Tibial artery (tissue), 4 donors: ENCODE measurements at places on chromosomes 4 and X.
A peak's percentile ranks its signal among the peaks of the same experiment; 100 is the strongest.

DNA sequence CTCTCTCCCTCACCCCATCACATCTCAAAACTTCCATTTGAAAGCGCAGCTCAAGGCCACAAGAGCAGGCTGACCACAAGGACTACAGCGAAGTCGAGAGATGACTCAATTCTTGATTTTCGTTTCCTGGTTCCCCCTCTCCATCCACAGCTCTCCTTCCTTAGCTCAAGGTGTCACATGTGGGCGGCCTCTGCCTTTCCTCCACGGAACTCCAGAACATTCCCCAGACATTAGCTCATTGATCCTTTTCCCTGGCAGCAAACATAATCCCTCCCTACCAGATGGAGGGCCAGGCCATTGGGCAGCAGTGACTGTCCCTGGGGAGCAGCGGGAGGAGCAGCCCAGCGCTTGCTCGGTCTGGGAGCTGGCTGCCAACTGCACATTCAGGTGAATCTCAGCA lies 56.3 kb downstream of the CCDC149 start:
- peak; percentile 79 for DNase-seq

GRCh38 chr4:139762720-139763119 lies 97.1 kb downstream of the MGST2 start:
- no peak for DNase-seq

DNA sequence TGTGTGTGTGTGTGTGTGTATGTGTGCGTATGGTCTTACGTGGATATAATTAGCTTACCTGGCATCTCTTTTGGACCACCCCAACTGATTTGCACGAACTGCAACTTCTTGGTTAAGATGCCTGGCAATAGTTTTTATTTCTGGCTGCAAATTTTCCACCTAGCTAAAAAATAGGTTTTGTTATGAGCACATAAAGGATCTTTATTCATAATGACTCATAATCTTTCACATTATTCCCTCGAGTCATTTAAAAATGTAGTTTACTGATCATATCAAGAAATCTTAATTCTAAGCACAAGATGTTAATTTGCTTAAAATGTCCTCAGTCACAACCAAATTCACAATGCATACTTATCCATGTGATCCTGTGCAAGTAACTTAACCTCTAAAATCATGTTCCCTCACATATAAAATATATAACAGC lies 1.5 kb downstream of the COX18 start:
- DNase-seq = no peak

- no peak for DNase-seq
These were observed 44.7 kb downstream of the TMEM150C start for GRCh38 chr4:82517043-82517442.

DNA sequence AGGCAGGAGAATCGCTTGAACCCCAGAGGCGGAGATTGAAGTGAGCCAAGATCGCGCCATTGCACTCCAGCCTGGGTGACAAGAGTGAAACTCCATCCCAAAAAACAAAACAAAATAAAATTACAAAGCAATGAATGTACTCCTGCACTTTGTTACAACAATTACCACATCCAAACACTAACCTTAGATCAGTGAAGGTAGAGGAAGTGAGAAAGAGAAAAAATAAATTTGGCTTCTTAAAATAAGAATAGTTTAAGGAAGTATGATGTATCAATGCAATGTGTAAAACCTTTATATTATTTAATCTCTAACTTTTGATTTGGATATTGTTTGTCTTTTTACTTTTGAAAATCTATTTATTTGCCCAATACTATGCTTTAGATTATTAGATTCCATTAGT lies 21.7 kb upstream of the CSN1S1 start:
- DNase-seq = no peak

DNA sequence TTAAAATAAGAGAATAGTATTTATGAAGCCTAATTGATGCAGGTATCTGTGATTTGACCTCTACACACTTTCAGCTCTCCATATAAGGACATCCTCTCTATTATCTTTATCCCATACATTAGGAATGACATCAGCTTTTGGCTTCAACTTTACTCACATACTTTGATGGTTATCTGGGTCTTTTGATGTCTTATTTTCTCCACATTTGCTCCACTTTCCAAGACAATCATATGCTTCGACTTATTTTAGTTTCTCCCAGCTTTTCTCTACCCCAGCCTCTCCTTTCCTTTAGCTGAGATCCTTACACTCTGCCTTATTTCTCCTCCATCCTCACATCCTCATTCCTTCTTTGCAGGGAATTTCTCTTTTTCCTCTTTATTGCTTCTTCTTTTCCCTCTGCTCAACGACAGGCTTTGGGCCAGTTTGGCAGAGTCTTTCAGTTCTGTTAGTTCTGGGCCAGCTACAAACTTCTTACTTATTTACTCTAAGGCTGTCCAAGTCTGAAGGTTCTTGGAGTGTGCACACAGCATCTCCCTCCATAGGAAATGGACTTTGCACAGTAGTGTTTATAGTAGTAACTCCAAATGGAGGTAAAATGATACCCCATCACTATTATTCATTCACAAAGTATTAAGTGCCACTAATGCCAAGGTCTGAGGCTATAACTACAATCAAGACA lies 50.5 kb downstream of the SLC4A4 start:
- DNase-seq = no peak

DNA sequence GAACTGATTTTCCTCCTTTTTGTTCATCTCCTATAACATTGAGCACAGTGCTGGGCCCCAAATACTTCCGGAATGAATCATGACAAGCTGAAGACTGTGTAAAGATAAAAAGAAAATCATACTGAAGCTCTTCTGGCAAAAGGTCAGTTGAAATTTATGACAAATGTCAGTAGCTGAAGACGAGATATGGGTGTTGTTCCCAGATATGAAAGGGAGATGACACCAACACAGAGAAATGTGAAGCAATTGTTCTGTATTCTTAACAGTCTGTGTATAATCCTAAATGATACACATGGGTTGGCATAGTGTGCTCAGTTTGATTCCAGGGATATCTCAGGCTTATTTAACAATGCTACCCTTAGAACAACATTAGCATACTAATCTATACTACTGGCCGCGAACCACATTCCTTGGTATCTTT lies 170.5 kb upstream of the PITX2 start:
- DNase-seq = no peak

DNA sequence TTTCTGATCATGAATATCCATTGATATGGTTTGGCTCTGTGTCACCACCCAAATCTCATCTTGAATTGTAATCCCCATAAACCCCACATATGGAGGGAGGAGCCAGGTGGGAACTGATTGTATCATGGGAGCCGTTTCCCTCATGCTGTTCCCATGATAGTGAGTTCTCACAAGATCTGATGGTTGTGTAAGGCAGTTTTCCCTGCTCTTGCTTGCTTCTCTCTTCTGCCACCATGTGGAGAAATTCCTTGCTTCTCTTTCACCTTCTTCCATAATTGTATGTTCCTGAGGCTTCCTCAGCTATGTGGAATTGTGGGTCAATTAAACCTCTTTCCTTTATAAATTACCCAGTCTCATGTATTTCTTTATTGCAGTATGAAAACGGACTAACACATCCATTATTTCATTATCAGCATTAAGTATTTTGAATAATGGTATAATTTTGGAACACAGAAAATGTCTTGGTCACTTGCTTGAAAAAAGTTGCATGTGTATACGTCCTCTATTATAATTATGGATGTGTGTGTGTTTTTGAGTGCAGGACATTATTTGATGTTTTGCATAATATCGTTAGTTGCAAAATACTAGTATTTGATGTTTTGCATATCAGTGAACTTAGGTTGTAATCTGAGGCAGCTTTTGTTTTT lies 334.6 kb downstream of the PCDH10 start:
- no peak for DNase-seq

GRCh38 chrX:130267956-130268448 lies 697 bp downstream of the ZNF280C start:
- no peak for DNase-seq

DNA sequence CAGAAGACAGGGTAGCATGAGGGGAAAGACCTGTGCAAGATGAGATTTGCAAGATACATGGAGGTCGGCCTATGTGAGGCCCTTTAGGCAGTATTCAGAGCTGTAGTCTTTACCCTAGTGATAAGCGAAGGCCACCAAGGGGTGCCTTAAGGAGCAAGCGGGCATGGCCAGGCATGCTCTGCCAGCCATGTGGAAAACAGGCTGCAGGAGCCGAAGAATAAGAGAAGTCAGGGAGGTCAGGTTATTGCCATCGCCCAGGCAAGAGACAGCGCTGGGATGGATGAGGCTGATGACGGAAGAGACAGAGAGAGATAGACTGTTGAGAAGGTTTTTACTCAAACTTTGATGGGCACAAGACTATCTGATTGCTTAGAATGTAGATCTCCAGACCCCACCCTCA lies 7.0 kb upstream of the FATE1 start:
- DNase-seq = no peak

DNA sequence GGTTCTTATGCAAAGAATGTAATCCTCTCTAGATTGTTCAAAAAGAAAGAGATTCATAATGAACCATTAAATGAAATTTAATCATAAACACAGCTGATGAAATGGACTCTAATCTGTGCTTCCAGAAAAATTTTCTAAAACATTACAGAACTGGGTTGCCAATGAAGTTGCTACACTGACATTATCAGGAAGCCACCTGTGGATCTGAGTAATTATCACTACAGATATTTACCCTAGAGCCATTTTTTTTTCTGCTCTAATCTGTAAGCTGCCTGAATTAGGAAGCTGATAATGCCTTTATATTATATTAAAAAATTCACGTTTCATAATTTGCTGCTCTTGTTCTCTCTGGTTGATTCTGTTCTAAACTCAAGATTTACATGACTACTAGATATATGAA lies 380.1 kb downstream of the GRIA2 start:
- DNase-seq = no peak

DNA sequence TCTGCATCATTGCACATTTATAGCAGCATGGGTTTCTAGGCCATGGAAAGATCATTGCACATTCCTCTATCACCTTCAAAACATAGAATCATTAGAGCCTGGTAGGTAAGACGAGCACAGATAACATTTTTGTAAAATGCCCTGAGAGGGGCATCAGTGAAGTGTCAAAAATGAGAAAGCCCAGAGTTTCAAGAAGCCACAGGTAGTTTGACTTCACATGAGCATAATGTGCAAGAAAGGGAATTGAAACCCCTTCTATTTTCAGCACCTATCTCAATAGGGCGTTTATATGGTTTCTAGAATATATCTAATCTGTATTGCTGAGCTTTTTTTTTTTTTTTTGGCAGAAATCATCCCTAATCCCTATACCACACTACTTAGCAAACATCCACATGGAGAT lies 2441.7 kb downstream of the ARAP2 start:
- no peak for DNase-seq

GRCh38 chr4:124936427-124936826 lies 223.9 kb upstream of the ANKRD50 start:
- DNase-seq = peak; percentile 31

DNA sequence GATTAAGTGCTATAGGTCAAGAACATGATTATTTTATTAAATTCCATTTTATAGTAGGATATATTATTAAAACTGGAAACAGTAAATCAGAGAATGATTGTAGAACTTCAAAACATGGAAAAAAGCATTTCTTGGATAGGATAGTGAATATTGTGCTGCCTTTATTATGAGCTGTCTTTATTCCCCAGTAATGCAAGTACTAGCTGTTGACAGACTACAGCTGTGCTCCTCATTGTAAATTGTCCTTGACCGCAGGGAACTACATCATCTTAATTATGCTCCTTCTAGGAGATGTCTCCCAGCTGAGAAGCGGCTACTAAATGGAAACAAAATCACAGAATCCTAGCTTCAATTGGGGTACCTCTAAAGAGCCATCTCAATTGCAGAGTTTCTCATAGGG lies 1457.2 kb upstream of the PCDH7 start:
- DNase-seq = no peak

DNA sequence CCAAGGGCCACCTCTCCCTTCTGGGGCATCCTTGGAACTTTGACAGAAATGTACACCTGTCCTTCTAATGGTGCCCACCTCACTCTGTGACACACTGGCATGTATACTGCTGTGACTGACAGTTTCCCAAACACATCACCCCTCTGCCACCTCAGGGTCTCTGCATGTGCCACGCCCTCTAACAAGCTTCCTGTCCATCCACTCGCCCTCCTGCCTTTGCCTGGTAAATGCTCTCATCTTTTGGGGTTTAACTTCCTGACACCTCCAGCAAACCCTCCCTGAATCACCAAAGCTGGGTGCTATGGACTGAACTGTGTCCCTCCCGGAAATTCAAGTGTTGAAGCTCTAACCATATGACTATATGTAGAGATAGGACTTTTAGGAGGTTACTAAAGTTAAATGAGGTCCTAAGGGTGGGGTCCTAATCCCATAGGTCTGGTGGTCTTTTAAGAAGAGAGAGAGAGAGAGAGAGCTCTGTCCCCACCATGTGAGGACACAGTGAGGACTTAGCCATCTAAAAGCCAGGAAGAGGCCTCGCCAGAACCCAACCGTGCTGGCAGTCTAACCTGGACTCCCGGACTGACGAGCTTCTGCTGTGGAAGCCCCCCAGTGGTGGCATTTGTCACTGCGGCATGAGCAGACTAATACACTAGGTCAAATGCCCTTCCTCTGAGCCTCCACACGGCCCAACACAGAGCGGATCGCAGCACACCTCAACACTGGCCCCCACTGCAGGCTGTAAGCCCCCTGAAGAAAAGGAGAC lies 95.6 kb downstream of the AFAP1 start:
- peak; percentile 70 for DNase-seq

DNA sequence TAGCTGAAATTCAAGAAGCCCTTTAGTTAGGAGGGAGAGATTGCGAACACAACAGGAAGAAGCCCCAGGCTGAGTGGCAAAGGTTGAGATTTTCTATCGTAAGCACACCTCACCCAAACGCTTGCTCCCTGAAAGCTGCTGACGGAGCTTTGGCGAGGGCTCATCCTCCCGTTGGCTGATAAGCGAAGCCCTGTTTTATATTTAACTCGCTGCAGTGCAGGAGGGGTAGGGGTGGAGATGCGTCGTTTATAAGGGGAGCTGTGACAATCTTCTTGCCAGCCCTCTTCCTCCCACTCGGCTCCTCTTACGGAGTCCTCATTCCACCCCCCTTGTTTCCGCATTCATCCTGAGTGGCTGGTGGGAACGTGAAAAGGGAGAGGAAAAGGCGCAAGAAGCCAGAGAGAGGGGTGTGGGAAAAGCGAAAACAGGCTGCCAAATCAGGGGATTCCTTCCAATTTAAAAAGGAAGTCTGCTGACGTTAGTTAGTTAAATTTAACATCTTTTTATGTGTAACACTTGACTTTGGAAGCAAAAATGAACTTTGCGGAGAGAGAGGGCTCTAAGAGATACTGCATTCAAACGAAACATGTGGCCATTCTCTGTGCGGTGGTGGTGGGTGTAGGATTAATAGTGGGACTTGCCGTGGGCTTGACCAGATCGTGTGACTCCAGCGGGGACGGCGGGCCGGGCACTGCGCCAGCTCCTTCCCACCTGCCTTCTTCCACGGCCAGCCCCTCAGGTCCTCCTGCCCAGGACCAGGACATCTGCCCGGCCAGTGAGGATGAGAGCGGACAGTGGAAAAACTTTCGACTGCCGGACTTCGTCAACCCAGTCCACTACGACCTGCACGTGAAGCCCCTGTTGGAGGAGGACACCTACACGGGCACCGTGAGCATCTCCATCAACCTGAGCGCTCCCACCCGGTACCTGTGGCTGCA lies at the start of gene ENPEP:
TSS of gene ENPEP (plus strand) at position 275 of the 938 bp plus-strand sequence. CDS start at position 535, 260 bp downstream.
- DNase-seq = no peak

GRCh38 chr4:6674500-6675149 lies 19.1 kb upstream of the S100P start:
- no peak for DNase-seq

GRCh38 chr4:124253080-124253479 lies 459.5 kb downstream of the ANKRD50 start:
- DNase-seq = peak; percentile 22
